ENCODE measurements at places on chromosomes 1 and 21.

DNA sequence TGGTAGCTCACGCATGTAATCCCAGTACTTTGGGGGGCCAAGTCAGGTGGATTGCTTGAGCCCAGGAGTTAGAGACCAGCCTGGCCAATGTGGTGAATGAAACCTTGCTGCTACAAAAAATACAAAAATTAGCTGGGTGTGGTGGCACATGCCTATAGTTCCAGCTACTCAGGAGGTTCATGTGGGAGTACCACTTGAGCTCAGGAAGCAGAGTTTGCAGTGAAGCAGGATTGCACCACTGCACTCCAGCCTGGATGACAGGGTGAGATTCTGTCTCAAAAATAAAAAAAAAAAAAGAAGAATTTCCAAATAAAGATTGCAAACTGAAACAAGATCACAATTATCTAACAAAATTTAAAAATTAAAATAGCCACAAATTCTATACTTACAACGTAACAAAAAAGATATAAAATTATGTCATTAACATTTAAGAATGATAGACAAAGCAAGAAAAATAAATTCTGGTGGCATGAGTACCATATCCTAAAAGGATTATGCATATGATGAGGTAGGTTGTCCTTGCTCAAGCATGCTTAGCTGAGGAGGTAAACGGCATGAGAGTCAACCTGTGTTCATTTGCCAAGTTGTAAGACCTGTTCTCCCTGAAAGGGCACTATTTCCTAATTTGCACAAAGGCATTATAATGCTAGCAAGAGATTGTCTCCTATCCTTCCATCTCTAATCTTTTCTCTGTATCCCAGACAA lies 20.2 kb downstream of the IPP start:
- DNase-seq = no peak

DNA sequence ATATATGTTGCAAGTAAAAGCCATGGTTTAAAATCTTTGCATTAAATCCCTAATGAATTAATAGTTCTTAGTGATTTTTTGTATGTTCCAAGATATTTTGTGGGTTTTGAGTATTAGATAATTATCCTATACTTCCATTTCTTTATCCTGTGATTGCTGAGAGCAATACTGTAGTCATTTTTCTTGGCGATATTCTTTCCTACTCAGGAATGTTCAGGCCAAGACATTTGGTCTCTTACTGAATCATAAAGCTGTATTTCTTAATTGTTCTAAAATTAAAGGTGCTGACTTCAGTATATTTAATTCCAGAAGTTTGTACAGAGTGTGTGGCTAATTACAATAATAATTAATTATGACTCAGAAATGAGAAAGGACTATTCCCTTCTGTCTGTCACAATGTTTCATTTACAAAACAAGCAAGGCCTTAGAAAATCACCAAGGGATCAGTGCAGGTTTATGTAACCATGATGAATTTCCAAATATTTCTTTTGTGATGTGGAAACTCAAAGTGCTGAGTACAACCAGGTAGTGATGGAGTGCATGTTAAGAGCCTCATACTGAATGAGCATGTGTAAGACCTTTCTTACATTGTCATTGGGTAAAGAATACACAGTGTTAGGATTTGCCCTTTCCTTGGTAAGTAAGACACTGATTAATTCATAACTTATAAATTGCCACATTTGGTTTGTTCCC lies 161.2 kb downstream of the HMCN1 start:
- no peak for DNase-seq

- DNase-seq = no peak
Observed at GRCh38 chr1:228835911-228836310, 100.6 kb downstream of the RHOU start.

- DNase-seq = no peak
Observed at GRCh38 chr1:75967719-75968118, 35.5 kb upstream of the ASB17 start.

GRCh38 chr1:113057006-113057405 lies 16.0 kb upstream of the LRIG2 start:
- no peak for DNase-seq

DNA sequence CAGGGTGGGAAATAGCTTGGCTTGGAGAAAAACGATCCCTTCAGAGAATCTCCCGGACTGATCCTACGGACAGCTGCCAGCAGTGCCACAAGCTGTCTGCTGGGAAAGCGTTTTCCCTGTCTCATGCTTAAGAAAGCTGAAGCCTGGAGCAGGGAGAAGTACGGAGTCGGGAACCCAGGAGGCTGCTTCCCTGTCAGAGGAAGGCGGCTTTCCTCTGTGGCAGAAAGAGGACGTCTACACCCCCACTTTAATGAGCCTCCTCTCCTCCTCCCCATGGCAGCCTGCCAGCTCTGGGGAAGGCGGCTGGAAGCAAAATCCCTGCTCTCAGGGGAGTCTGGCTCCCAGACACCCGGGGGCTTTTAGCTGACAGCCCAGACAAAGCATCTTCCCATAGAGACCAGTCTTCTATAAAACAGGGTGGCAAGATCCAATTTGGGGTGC lies 7.3 kb downstream of the KIF21B start:
- no peak for DNase-seq

DNA sequence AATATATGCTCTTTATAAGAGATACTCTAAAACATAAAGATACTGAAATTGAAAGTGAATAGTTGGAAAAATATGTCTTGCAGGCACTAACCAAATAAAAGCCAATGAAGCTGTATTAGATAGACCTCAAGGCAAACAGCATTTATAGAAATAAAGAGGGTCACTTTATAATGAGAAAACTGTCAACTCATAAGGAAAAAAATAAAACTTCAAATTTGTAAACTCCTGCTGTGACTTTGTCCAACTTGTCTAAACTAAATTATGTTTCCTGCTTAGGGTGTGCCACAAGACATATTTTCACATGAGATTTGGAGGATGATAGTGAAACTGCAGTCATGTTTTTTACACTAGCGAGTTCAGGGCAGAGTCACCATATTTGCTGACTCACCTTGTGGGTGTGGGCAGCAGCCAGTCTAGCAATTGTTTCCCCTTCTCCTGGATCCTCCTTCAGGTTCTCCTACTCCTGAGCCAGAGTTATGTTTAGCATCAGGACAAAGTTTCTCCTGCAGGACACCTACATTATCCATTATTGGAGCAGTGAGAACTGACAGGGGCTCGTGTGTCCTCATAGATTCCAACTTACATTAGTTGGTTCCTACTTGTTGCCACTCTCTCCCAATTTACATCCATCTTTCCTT lies 43.8 kb downstream of the CD53 start:
- peak; percentile 30 for DNase-seq

DNA sequence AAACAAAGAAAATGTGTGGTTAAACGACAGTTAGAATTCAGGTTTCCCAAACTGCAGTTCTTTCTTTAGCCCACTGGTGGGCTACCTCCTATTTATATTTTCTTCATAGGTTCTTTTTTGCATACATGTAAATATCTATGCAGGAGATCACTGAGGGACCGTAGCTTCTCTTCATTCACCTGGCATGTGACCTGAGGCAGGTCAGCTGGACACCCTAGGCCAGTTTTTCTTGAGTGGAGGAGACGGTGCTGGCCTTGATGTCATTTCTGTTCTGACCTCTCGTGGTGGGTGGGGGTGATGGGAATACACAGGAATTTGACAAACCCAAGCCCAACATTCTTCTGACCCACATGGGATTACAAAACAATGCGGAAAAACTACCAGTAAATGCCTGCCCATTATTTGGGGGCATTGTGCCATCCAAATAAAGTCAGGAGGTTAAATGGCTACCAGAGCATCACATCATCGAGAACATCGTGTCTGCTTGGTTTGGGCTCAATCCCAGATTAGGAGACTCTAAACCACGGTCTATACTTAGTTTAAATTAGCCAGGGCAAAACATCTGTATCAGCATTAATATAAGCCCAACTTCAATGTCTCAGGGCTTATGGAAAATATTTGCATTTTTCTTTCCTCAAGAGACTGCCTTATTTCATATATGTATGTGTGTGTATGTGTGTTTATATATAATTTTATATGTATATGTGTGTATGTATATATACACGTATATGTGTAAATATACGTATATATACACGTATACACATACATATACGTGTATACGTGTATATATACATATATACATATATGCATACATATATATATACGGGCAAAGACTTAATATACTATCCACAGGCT lies 7.4 kb upstream of the IRF2BP2 start:
- no peak for DNase-seq

- no peak for DNase-seq
Observed at GRCh38 chr1:165912638-165913037, 85.2 kb downstream of the UCK2 start.

- DNase-seq = no peak
Observed at GRCh38 chr1:189429610-189430009, 1048.1 kb downstream of the BRINP3 start.

- no peak for DNase-seq
Observed at GRCh38 chr1:13832100-13832499, 132.1 kb downstream of the PRDM2 start.

GRCh38 chr1:159141584-159142390 lies 29.6 kb upstream of the CADM3 start:
- DNase-seq = no peak

Data from CD4-positive, alpha-beta T cell treated with Interleukin-15 for 4 hours (primary cell).